ENCODE measurements at places on chromosomes 4 and X.

DNA sequence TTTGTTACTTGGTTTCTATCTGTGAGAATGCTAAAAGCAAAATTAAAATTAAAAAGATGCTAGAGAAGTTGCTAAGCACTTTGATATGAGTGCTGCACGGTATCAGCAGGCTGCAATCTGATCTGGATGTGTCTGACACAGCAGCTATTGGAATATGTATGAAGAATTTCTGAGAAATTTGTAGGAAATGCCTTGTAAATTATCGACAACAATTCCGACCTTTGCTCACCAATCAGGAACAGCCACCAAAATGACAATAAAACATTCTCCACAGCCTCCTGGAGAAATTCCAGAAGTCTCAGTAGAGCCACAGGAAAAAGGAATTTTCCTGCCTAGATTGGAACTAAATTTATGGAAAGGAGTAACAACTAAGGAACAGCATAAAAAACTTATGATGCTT is 82.5 kb downstream of the TIGD2 start:
- no peak for DNase-seq

DNA sequence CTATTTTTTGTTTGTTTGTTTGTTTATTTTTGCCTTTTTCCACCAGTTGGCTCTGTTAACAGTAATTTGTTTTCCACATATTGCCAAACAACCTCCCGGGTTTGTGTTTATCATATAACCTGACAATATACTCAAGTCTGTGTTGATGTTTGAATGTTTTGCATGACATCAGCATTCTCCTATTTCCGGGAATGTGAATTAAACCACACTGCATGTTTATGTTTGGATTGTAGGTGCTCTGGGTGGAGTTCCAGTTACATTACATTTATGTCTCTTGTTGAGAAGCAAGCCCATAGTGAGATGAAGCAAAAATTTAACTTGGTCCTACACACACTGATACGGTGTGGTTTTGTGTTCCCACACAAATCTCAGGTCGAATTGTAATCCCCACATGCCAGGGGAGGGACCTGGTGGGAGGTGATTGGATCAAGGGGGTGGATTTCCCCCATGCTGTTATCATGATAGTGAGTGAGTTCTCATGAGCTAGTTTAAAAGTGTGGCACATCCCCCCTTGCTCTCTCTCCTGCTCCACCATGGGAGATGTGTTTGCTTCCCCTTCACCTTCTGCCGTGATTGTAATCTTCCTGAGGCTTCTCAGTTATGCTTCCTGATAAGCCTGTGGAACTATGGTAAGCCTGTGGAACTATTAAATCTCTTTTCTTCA is 54.4 kb upstream of the CLNK start:
- peak; percentile 59 for DNase-seq

DNA sequence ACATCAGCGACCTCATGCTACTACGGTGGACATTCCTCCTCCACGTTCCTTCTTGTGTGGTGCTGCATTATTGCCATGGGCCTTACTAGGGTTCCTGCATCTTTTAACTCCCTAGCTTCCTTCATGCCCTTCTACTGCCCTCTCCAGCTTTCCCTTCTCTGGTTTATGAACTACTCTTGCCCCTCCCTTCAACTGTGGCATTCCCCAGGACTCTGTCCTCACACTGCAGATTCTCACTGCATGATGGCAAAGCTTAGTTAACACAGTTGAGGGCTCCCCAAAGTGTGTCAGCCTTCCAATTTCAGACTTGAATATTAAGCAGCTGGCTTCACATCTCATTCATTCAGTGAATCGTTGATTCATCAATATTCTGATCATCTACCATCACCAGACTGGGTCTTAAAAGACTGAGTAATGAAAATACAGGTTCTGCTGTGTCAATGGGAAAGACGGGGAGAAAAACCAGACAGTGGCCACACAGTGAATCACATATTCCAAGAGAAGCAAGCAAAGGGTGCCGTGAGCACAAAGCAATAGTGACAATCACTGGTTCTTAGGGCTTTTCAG is 53.0 kb downstream of the ZFX start:
- no peak for DNase-seq

- peak; percentile 3 for DNase-seq
These were observed 108.3 kb upstream of the MID1IP1 start for GRCh38 chrX:38692961-38693360.

- DNase-seq = no peak
These were observed 626.5 kb upstream of the GALNTL6 start for GRCh38 chr4:171186700-171187099.

DNA sequence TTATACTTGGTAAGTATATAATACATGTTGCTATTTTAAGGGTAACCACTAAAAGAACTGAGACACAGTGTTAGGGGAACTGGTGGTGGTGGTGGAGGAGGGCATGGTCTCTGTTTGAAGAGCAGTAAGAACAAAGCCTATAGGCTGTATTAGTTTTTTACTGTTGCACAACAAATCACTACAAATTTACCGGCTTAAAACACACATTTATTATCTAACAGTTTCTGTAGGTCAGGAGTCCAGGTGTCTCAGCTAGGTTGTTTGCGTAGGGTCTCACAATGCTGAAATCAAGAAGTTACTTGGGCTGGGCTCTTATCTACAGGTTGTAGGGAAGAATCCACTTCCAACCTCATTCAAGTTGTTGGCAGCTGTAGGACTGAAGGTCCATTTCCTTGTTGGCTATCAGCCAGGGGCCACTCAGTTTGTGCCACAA is 52.6 kb downstream of the CASK start:
- DNase-seq = no peak

DNA sequence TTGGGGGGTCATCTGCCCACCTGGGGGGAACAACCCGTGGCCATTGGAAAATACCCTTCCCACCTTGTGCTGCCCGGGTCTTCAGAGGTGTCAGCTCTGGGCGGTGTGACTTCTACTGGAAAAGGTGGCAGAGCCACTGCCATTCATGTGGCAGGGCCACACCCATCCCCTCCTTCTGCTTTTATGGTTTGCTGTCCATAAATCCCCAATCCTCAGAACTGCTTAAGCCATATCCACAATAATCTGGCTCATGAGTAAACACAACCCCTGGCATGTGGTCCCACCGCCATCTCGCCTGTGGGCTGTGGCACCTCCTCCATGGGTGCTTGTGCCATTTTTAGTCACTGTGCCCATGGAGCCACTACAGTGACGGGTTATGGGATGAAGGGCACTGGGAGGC is 20.6 kb downstream of the SORCS2 start:
- no peak for DNase-seq

DNA sequence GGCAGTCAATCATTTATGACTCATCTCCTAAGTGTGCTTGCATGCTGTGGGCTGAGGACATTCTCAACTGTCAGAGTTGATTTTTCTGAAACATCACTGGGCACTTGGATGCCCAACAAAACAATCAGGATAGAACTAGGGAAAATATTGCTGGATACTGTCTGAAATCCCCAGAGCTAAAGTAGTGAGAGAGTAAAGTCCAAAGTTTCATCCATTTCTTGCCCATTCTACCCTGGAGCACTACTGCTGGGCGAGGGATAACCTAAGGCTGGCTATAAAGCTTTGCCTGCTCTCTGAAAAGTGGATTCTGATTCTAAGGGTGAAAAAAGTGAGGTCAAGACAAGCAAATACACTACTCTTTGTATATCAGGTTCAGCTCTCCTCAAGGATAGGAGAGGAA is 279.6 kb upstream of the EDA2R start:
- DNase-seq = no peak

DNA sequence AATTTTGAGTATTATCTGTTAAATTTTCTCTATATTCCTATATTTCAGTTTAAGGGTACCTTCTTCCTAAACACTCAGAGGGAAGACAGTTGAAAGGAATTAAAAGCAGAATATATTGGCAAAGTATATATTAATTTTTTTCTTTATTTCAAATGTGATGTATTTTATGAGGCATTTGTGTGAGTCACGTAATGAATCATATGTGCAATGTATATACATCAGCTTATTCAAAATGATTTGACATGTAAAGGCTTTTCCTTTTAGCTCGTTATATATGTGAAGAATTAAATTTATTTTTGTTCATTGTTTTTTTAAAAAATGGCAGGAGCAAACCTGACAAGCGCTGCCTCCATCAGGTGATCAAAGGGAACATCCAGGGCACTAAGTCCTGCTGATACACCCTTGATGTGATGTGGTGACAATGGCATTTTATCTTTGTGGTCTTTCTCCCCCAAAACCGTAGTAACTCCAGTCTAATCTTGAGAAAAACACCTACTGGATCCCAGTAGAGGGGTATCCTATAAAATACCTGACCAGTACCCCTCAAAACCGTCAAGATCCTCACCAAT is 8.9 kb downstream of the WWC2 start:
- no peak for DNase-seq

- no peak for DNase-seq
These were observed 16.0 kb downstream of the IGFBP7 start for GRCh38 chr4:57093845-57094831.

- DNase-seq = no peak
These were observed 41.1 kb upstream of the AFF2 start for GRCh38 chrX:148459343-148459742.

DNA sequence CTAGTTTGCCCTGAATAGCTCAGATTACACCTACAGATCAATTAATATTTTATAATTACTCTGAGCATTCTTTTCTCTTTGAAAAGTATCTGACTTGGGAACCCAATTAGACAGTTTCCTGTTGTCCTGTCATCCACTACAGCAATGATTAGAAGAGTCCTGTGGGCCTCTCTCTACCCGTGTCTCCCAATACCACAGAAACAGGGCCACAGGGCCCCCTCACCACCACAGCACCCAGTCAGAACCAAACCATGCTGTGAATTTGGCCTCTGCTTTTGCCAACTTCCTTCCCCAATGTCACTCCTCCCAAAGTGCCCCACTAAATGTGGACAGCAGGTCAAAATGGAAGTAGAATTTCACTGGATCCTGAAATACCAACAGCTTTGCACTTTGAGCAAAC is 10.3 kb downstream of the USP46 start:
- no peak for DNase-seq

DNA sequence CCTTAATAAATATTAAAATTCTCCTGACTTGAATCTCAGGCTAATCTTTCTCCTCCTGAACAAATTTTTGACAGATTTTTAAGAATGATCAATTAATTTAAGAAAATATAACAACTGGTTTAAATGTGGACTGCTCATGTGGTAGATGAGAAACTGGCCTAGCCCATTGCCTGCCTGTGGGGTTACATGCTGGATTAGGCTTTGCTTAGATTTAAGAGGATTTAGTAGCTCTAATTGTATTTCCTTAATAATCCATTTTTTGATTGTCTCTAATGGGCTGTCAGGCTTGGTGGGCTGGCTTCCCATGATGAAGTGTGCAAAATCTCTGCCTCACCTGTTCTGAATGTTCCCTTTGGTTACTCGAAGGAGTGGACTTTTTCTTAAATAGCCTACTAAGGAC is 27.8 kb upstream of the LIMCH1 start:
- DNase-seq = no peak

DNA sequence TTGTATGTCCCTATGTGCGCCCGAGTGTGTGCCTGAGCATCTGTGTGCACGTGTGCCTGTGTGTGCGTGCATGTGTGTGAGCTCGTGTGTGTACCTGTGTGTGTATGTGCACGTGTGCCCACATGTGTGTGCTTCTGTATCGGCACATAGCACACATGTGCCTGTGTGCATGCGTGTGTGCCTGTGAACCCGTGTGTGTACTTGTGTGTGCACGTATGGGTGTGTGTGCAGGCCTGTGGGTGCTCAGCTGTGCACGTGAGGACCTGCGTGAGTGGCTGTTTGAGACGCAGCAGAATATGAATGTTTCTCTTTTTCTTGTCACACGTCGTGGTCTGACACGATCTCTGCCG is 4.3 kb downstream of the AKAP17A start:
- DNase-seq = no peak

Measured in iris pigment epithelial cell (primary cell).